Astrocyte of the hippocampus (primary cell): ENCODE measurements at places on chromosomes 1 and 21.

DNA sequence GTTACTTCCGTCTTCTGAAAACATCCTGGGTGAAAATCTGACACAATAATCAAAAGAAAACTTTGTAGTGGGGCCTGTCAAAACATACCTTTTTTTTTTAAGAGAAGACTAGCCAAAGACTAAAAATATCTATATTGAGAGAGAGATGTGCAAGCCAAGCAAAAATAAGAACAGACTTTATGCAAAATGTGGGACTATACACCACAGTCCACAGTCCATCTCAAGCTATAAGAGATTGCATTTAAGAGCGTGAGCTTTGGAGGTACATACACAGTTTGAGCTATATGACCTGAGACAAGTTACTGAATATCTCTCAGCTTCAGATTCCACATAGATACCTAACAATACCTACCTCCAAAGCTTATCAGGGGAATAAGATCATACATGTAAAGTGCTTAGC, 64.9 kb upstream of the DYNLT5 start:
- no peak for DNase-seq

- DNase-seq, result no peak
These were observed 175.8 kb downstream of the SDCCAG8 start for GRCh38 chr1:243431591-243431990.

DNA sequence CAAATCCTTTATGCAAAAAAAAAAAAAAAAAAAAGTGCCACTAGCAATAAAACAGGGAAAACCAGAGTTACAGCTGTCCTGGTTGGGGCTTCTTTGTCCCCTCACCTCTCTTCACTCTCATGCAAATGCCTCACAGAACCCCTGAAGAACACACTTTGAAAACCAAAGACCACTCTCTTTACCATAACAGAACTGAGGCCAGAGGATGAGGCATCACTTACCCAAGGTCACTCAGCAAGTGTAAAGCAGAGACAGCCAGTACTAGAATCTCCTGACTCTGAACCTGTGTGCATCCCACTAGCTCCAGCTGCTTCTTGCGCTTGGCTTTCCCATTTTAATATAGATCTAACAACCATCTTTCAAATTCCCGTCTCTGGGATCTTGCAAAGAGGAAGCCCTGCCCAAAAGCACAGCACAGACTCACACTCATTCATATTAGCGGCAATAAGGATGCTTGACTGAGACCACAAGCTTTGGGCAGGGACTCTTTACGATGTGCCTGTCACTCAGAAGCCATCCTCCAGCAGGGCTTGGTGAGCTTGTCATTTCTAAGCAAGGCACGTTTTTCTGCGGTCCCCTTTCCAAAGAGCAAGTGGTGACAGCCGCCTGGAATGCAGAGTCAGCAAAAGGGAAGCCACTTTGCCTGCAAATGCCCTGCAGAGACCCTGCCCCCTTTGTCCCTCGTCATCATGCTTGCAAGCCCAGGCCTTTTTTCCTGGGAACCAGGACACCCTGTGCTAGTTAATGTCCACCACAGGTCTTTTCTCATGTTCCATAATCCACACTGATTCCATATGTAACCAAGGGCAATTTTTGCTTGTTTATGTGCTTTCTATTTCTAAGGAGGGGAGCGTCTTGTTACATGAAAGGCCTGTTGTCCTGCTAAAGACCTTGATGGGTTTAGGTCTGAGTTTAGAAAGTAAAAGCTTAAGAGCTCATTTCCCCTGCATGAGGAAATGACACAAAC, 76.5 kb upstream of the NFIA start:
- peak; percentile 36 for DNase-seq

DNA sequence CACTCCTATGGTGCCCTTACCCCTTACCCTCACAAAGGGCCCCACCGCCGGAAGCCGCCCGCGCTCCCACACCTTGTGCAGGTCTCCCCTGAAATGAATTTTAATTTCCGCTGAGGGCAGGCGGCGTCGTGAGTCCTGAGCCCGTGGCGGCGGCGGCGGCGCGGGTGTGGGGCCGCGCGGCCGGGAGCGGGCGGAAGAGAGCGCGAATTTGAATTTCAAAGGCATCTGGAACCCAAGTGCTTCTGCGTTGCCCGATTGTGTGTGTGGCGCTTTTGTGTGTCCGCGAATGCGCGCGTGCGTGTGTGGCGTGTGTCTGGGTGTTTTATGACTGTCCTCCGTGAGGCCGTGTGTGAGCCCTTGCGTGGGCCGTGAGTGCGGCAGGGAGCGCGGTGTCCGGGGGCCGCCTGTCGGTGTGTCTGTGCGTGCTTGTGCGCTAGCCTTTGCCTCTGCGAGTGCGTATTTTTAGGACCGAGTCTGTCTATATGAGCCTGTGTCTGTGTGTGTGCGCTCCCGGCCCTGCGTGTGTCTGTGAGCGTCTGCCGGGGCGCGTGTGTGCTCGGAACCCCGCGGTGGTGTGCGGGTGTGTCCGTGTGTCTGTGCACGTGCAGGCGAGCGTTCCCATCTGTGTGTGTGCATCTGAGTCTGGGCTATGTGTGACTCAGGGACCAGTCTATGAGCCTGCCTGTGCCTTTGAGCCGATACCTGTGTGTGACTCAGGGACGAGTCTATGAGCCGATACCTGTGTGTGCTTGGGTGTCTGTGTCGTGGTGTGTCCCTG, 7.9 kb upstream of the ADGRB2 start:
- DNase-seq, result peak; percentile 46

DNA sequence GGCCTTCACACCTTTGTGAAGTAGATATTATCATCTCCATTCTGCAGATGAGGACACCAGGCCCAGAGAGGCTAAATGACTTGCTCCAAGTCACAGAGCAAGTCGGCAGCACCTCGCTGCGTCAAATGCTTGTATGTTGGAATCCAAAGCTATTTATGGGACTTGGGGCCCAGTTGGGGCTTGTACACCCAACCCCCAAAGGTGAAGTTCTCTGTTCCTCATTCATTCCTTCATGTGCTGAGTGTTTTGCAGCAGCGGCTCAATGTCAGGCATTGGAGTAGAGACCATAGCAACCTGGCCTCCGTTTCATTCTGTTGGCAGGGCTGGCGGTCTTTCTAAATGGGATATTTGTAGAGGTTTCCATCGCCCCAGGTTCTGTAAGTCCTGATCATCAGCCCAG, 113.4 kb upstream of the SLC25A33 start:
- DNase-seq, result no peak
